ENCODE measurements at places on chromosomes 2 and 18.

GRCh38 chr2:71609029-71609428 is 155.7 kb downstream of the DYSF start:
- DNase-seq: no peak

GRCh38 chr2:168601741-168602140 is 145.7 kb downstream of the CERS6 start:
- DNase-seq: no peak

- DNase-seq: no peak
Measured at GRCh38 chr2:150047620-150048222, 439.7 kb downstream of the RND3 start.

DNA sequence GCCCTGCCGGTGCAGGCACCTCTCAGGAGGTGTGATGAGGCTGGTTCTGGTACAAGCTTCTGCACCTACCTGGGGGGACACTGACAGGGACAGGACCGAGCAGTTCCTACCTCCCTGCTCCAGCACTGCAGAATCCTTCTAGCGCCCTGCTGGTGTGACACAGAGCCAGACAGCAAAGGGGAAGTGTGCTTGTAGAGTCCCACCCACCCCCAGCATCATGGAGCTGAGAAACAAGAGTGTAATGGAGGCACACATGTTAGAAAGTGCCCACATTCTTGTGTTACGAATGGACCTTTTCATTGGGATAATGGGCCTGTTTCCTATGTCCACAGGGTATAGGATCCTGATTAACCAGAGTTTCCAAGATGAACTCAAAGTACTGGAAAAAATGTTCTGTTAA is 38.3 kb downstream of the OXER1 start:
- no peak for DNase-seq
